HEK293T (cell line): ENCODE measurements at places on chromosomes 7 and 10.

- DNase-seq = no peak
Observed at GRCh38 chr10:77361426-77361825, 276.2 kb downstream of the KCNMA1 start.

DNA sequence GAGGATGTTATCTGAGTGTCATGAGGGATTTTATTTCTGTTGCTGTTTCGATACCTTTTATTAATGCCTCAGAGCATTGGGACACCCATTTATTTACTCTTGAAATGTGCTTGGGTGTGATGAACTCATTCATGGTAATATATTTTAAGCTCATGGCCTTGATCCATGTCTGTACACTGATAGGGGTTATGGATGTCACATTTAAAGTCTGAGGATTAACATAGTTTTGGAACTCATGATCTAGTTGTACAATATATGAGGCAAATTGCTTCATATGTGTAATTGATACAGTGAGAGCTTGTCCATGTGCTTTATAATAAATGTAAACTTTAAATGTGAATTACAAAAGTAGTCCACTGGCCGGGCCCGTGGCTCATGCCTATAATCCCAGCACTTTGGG, 23.0 kb upstream of the ZRANB1 start:
- DNase-seq = no peak

GRCh38 chr7:81624021-81624592, 145.7 kb downstream of the HGF start:
- no peak for DNase-seq

GRCh38 chr10:128125416-128125943, 743 bp downstream of the MKI67 start:
- no peak for DNase-seq

DNA sequence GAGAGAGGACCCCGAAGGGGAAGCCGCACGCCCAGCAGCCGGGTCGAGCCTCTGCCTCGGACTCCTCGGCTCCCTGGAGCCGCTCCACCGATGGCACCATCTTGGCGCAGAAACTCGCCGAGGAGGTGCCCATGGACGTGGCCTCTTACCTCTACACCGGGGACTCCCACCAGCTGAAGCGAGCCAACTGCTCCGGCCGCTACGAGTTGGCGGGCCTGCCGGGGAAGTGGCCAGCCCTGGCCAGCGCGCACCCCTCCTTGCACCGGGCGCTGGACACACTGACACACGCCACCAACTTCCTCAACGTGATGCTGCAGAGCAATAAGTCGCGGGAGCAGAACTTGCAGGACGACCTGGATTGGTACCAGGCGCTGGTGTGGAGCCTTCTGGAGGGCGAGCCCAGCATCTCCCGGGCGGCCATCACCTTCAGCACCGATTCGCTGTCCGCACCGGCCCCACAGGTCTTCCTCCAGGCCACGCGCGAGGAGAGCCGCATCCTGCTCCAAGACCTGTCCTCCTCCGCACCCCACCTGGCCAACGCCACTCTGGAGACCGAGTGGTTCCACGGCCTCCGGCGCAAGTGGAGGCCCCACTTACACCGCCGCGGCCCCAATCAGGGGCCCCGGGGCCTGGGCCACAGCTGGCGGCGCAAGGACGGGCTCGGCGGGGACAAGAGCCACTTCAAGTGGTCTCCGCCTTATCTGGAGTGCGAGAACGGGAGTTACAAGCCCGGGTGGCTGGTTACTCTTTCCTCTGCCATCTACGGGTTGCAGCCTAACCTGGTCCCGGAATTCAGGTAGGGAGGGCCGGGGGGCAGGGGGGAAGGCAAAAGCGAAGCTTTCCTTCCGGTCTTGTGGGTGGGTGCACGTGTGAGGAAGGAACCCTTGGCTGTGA, 973 bp downstream of the GPR158 start:
- no peak for DNase-seq

DNA sequence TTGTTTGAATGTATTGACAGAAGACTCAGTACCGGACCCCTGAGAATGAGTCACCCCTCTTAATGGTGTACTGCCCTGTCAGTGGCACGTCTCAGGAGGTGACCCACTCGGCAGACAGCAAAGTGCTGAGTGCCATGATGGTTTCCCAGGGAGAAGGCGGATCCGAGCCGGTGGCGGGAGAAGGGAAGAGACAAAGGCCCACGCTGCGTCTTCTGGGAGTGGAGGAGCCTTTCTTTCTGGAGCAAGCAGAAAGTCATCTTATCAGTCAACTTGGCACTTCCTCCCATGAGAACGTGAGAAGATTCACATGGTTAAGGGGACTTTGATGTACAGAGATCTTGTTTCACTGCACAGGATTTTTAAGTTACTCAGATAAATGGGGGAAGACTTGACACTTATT, 14.6 kb upstream of the PPP2R2D start:
- DNase-seq = no peak

GRCh38 chr7:157884461-157885062, 547.8 kb downstream of the DNAJB6 start:
- no peak for DNase-seq

- DNase-seq = no peak
Observed at GRCh38 chr10:21524526-21525366, 736 bp downstream of the SKIDA1 start.

DNA sequence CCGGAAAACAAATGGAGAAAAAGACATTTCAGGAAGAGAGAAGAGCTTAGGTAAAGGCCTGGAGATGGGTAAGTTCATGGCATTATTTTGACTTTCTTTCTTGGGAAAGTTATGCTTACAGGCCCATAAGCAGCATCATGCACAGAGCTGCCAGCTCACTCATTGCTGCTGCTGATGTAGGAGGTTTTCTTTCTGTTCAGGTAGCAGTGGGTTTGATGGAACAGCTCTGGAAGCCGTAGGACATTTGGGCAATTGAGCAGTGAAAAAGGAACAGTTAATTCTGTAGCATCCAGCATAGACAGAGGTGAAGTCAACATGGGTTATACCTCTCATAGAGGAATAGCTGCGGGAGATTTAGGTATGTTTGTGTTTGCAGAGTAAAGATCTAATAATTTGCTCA, 3.3 kb downstream of the CHN2 start:
- DNase-seq = no peak

- no peak for DNase-seq
Observed at GRCh38 chr7:138670594-138670993, 30.6 kb downstream of the SVOPL start.

- no peak for DNase-seq
Observed at GRCh38 chr7:100654908-100655831, 1.1 kb downstream of the ACTL6B start.

DNA sequence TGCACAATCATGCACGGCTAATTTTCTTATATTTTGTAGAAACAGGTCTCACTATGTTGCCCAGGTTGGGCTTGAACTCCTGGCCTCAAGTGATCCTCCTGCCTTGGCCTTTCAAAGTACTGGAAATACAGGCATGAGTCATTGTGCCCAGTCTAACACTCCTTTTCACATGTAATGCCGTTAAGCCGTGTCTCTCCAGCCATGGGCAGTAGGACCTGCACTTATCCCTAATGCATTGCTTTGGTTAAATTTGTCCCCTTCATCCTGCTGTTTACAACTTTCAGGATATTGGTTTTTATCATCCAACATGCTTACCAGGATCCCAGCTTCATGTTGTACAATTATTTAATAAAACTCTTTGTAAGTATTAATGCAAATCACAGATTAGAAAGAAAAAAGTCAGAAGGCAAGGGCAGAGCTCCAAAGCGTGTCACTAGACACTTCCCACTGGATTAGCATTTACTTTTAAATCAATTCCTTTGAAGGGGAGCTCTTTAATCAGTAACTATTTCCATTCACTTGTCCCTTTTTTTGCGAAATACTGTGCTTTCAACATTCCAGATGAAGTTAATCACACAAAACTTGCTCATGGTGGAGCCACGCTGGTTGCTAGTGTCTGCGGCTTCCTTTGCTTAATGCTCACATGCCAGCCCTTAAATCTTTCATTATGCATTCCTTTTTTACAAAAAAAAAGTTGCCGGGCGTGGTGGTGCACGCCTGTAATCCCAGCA, 256.0 kb upstream of the AUTS2 start:
- DNase-seq = no peak

GRCh38 chr7:96414931-96415292, 93.0 kb upstream of the SLC25A13 start:
- peak; percentile 55 for DNase-seq
